ENCODE measurements at places on chromosomes 5 and 9.

GRCh38 chr5:128927644-128928043, 37.6 kb upstream of the SLC27A6 start:
- no peaks in the 10 kb centered on the region for H3K27me3 ChIP-seq
- no peaks in the 10 kb centered on the region for H3K36me3 ChIP-seq
- no peak overlapping the region for H3K4me3 ChIP-seq
- DNase-seq: peak; percentile 65

DNA sequence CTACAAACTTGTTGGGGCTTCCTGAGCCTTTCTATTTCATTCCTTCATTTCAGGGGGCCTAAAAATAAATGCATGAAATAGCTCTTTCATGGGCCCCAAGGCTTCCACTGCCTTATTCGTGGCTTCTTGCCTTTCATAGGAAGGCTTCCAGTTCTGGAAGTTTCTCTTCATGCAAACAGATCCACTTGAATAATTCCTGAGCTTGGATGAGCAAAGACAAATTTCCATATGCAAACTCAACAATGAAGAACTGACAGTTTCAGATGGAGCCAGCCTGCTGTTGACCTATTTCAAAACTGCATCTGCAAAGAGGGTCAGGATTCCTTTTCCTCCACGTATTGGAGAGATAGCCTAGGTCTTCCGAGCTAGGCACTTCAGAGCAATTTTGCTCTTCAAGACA, 142.1 kb downstream of the MLLT3 start:
- DNase-seq: no peak
- H3K27ac ChIP-seq: no peak overlapping the region
- peaks cover 6% of the 10 kb centered on the region for H3K4me1 ChIP-seq
- H3K27me3 ChIP-seq: no peaks in the 10 kb centered on the region
- H3K36me3 ChIP-seq: no peaks in the 10 kb centered on the region

DNA sequence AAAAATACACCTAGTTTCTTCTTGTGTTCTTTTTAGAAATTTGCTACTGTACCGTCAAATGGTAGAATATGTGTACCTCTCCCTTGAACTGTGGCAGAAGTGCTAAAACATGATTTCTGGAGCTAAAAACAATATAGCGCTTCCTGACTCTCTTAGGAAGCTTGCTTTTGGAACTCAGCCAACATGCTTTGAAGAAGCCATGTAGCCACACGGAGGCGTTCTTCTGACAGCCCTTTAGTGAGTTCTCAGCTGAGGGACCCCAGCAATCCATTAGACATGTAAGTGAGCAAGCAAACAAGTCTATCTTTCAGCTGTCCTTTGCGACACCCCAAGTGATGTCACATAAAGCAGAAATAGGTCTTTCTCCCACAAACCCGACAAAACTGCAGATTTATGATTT, 917.0 kb downstream of the CDH9 start:
- DNase-seq: no peak
- no peaks in the 10 kb centered on the region for H3K27me3 ChIP-seq
- H3K4me3 ChIP-seq: no peak overlapping the region
- no peaks in the 10 kb centered on the region for H3K36me3 ChIP-seq
- H3K27ac ChIP-seq: no peak overlapping the region

GRCh38 chr5:149445739-149446369, 66.8 kb upstream of the IL17B start:
- no peak overlapping the region for H3K4me3 ChIP-seq
- no peak for DNase-seq
- no peaks in the 10 kb centered on the region for H3K27me3 ChIP-seq
- no peak overlapping the region for H3K27ac ChIP-seq

DNA sequence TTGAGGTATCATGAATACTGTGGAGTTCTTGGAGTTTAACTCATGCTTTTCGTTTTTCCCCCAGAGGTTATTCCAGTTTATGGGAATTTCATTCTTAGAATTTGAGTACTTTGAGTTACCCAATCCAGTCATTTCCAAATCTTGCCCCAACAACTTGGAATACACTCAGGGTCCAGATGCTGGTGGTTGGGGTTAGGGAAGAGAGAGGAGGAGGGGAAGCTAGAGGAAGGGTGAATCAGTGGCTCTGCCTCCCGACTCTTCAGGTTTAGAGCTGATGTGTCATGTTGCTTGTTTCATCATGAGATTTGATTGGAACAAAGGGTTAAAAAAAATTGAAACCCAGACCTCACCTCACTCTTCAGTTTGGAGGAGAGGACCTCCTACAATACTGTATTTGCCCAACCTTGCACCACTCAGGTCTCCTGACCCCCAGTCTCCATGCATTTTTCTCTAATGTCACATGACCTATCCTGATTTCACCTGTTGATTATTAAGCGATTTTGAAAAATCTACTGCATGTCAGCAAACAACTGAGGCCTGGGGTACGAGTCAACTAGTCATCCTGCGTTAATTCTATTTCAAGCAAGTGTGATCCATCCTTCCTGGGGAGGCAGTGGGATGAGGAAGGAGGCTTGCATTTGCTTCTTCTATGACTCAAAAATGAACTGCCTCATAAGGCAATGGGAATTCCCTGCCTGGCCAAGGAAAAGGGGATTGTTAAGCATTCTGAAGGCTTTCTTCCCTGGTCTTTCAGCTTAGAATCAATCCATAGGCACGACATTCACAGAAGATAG, 6.2 kb upstream of the SLC1A3 start:
- H3K36me3 ChIP-seq: no peaks in the 10 kb centered on the region
- DNase-seq: no peak
- no peaks in the 10 kb centered on the region for H3K27me3 ChIP-seq
- H3K27ac ChIP-seq: no peak overlapping the region
- H3K4me3 ChIP-seq: no peak overlapping the region
- no peaks in the 10 kb centered on the region for H3K4me1 ChIP-seq

DNA sequence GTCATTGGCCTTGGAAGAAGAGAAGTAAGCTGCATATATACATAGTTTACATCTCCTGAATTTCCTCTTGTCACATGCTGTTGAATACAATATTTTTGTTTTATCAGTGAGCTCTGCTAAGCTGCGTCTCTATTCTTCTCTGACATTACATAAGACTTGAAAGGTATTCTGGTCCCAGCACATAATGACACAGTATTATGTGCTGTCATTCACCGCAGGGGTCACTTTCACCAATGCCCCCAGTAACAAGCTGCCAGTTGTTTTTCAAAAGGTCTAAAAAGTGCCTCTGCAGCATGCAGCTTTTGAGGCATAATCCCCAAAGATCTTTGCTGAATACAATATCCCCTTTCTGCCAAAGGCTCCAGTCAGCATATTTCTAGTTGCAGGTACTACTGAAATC, 349.0 kb upstream of the FAM174A start:
- H3K27ac ChIP-seq: no peak overlapping the region
- no peak for DNase-seq
- no peaks in the 10 kb centered on the region for H3K36me3 ChIP-seq
- no peak overlapping the region for H3K4me3 ChIP-seq
- no peaks in the 10 kb centered on the region for H3K27me3 ChIP-seq
- H3K4me1 ChIP-seq: no peaks in the 10 kb centered on the region

DNA sequence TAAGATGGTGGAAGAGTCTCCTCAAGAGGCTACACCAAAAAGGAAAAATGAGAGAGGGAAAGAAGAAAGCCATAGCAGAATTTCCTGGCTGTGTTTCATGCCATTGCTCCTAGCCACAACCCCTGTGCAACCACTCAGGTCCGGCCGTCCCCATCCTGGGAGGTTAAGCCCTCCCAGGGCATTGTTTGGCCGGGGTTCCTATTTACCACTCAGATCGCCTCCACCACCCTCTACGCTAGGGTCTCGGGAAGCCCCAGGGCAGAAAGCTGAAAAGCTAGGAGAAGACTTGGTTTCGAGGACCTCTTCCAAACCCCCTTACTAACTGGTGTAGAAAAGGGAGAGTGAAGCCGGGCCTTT, 715 bp downstream of the RC3H2 start:
- peak overlapping the region; percentile 98 for H3K27ac ChIP-seq
- peak overlapping the region; percentile 96 for H3K4me3 ChIP-seq
- no peaks in the 10 kb centered on the region for H3K27me3 ChIP-seq

DNA sequence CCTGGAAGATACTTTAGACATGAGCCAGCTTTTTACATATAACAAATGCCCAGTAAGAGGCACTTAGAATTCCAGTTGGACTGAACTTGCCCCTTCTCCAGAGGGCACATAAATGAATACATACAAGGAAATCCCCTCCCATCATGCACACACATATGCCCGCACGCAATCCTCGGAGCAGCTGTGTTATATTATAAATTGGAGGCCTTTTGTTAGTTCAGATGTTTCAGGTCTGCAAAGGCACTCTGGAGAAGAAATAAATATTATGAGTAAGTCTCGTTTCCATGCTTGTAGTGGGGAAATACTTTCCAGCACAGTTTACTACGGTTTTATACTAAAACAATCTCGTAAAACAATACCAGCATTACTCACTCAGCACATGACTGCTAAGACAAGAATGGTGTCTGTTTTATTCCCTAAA, 17.6 kb upstream of the MUSK start:
- no peak overlapping the region for H3K4me3 ChIP-seq
- H3K27ac ChIP-seq: no peak overlapping the region
- no peak for DNase-seq
- H3K27me3 ChIP-seq: no peaks in the 10 kb centered on the region
- H3K4me1 ChIP-seq: no peaks in the 10 kb centered on the region
- H3K36me3 ChIP-seq: no peaks in the 10 kb centered on the region

- H3K36me3 ChIP-seq: no peaks in the 10 kb centered on the region
- no peak overlapping the region for H3K4me3 ChIP-seq
- H3K27ac ChIP-seq: no peak overlapping the region
- DNase-seq: no peak
- H3K27me3 ChIP-seq: 0 out of 2 replicates have a peak, but pooled peaks cover under 1% of the 10 kb centered on the region
Observed at GRCh38 chr9:14346231-14346791, 32.4 kb upstream of the NFIB start.

DNA sequence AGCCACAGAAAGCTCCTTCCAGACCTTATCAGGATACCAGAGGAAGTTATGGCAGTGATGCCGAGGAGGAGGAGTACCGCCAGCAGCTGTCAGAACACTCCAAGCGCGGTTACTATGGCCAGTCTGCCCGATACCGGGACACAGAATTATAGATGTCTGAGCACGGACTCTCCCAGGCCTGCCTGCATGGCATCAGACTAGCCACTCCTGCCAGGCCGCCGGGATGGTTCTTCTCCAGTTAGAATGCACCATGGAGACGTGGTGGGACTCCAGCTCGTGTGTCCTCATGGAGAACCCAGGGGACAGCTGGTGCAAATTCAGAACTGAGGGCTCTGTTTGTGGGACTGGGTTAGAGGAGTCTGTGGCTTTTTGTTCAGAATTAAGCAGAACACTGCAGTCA, 70.8 kb upstream of the ENTREP1 start:
- no peaks in the 10 kb centered on the region for H3K4me1 ChIP-seq
- no peak overlapping the region for H3K4me3 ChIP-seq
- no peaks in the 10 kb centered on the region for H3K27me3 ChIP-seq

- no peaks in the 10 kb centered on the region for H3K4me1 ChIP-seq
- H3K27me3 ChIP-seq: no peaks in the 10 kb centered on the region
- H3K36me3 ChIP-seq: no peaks in the 10 kb centered on the region
- no peak overlapping the region for H3K4me3 ChIP-seq
Observed at GRCh38 chr5:8851101-8851500, 694.8 kb downstream of the SEMA5A start.

GRCh38 chr5:139763930-139764791, 31.4 kb upstream of the PSD2 start:
- H3K36me3 ChIP-seq: no peaks in the 10 kb centered on the region
- H3K4me1 ChIP-seq: peaks cover 12% of the 10 kb centered on the region
- no peak overlapping the region for H3K4me3 ChIP-seq
- DNase-seq: no peak
- no peak overlapping the region for H3K27ac ChIP-seq
- H3K27me3 ChIP-seq: no peaks in the 10 kb centered on the region

DNA sequence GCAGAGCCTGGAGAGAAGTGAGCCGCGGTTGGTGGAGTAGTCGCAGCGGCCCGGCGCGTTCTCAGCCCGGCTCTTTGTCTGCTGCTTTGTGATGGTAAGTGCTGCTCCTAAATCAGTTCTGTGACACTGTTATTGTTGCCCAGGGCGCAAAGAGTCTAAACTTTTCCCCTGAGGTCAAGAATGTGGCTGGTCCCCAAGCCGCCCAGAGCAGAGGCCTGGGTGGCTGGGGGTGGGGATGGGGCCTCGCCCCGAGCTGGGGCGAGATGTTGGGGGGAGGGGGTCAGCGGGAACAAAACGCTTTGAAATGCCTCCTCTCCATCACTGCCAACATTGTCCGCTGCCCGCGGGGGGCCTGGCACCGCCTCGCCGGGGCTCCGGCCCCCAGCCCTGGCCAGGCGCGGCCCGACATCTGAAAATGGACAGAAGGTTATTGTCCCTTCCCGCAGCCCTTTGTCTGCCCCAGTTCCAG, 11.7 kb upstream of the CERCAM start:
- H3K27ac ChIP-seq: no peak overlapping the region
- no peaks in the 10 kb centered on the region for H3K27me3 ChIP-seq
- H3K4me1 ChIP-seq: 0 out of 2 replicates have a peak, but pooled peaks cover 5% of the 10 kb centered on the region
- no peak overlapping the region for H3K4me3 ChIP-seq
- DNase-seq: no peak

DNA sequence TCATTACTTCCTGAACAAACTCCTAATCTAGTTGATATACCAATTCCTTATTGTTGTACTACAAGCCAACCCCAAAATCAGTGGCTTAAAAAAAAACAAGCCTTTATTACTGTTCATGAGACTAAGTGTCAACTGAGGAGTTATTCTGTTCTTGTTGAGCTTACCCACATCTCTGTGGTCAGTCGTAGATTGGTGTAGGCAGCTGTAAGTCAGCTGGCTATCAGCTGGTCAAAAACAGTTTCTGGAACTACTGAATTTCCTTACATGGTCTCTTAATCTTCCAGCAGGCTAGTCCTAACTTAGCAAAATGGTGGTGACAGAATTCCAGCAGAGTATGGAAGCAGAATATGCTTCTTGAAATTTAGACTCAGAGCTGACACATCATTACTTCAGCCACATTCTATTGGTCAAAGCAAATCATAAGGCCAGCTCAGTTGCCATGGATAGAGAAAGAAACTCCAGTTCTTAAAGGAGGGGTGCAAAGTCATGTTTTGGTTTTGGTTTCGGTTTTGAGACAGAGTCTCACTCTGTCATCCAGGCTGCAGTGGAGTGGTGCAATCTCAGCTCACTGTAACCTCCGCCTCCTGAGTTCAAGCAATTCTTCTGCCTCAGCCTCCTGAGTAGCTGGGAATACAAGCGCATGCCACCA, 386.1 kb upstream of the MPDZ start:
- no peak overlapping the region for H3K27ac ChIP-seq
- peak overlapping the region; percentile 9 for H3K4me3 ChIP-seq
- H3K4me1 ChIP-seq: peaks cover 18% of the 10 kb centered on the region
- H3K36me3 ChIP-seq: no peaks in the 10 kb centered on the region

DNA sequence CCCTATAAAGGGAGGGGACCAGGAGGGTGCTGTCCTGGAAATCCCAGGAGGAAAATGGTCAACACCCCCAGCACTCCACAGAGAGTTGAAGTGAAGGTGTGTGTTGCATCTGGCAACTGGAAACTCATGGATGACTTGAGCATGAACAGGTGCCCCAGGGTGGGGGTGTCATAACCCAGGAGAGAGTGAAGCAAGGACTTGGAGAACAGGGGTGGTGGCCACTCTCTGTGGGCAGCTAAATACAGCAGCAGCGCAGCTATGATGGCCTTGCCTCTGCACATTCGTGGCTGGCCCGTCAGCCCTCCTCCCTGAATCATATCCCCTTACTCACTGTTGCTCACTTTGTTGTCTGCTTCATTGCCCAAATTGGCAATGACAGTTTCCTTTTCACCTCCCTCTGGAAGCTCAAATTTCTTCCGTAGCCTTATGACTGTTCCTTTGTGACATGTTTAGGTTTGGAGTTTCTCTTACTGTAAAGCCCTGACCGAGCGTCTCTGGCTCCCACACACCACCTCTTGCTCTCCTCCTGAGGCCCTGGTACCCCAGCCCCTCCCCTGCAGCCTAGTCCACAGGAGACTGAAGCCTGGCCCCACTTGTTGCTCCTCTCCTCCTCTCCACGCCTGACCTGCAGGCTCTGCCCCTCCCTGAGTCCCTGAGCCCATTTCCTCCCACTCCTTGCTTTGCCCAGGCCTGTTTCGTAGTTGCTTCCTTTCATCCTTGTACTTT, 185.8 kb downstream of the CD180 start:
- peaks cover 7% of the 10 kb centered on the region for H3K4me1 ChIP-seq
- H3K27ac ChIP-seq: no peak overlapping the region
- DNase-seq: no peak
- H3K4me3 ChIP-seq: no peak overlapping the region
